CD8-positive, alpha-beta memory T cell (primary cell): ENCODE measurements at places on chromosomes 7 and 10. TPM values are rescaled to one million over a fixed set of nuclear protein-coding genes. Genes with fewer than 3 reads are reported as not detected.

HMX3 gene
- total RNA-seq, result not detected

TRIM50 gene
- total RNA-seq, result not detected

NPY gene
- total RNA-seq, result not detected

COL28A1 gene
- not detected for total RNA-seq

ASB10 gene
- not detected for total RNA-seq

PNLIP gene
- not detected for total RNA-seq

MYH16 gene
- total RNA-seq, result not detected

CTTNBP2 gene
- not detected for total RNA-seq

TRPV5 gene
- total RNA-seq, result not detected

EVX1 gene
- total RNA-seq, result not detected

LRRC4 gene
- total RNA-seq, result 0.51 TPM

RPEL1 gene
- not detected for total RNA-seq

DNA sequence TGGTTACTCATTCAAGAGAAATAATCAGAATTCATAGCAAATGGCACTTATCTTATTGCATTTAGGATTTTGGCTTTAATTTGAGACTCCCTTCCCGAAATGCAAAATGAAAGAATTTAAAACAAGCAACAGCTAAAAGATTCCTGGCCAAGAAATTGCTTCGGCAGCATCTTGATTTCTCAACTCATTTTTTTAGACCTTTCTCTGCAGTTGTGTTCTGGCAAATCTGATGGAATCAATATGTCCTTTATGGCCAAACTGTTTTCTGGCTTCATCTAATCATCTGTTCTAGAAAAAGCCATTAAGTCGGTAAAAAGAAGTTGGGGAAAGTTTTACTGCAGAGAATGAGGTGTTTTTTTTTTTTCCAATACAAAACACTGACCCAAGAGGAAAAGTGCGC lies 172.1 kb downstream of the SLC16A9 start:
- H3K36me3 ChIP-seq, result no peaks in the 10 kb centered on the region
- H3K27ac ChIP-seq, result no peak overlapping the region
- H3K4me1 ChIP-seq, result no peaks in the 10 kb centered on the region

DNA sequence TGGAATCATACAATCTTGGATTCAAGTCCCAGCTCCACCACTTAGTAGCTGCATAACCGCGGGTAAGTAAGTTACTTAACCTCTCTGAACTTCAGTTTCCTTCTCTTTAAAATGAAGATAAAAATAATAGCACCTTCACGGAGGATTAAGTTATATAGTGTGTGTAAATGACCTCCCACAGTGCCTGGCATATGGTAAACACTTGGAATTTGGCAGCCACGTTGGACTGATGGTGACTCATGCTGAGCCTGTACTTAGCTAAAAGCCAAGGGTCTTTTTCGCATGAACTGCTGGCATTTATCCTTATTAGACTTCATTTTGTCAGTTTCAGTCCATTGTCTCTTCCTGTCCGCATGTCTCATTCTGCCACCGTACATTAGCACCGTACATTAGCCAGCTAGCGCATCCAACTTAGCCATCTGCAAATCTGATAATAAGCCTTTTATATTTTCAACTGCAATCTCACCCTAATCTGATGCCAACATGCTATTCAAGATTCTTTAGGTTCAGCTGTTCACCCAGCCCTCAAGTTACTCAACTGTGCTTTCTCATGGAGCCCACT lies 11.2 kb downstream of the SLC13A4 start:
- H3K4me1 ChIP-seq, result no peaks in the 10 kb centered on the region
- no peaks in the 10 kb centered on the region for H3K27me3 ChIP-seq
- no peak overlapping the region for H3K27ac ChIP-seq
- H3K36me3 ChIP-seq, result no peaks in the 10 kb centered on the region

DNA sequence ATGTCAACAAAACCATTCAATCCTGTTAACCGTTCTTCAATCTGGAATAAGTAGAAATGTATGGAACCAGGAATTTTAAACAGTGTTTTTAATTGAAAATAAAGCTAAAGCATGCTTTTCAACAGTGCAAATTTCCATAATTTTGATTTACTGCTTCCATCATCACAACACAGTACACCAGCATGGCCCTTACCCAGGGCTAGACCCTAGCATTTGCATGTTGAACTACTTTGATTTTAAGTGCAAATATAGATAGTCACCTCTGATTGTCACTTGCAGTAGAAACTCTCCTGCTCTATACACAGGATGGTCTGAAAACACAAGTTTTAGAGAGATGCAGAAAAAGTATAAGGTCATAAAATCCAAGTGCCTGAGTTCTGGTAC lies 12.1 kb downstream of the SKIDA1 start:
- H3K36me3 ChIP-seq, result no peaks in the 10 kb centered on the region
- peaks cover 20% of the 10 kb centered on the region for H3K4me1 ChIP-seq
- H3K27me3 ChIP-seq, result peaks cover 62% of the 10 kb centered on the region
- no peak overlapping the region for H3K27ac ChIP-seq

DNA sequence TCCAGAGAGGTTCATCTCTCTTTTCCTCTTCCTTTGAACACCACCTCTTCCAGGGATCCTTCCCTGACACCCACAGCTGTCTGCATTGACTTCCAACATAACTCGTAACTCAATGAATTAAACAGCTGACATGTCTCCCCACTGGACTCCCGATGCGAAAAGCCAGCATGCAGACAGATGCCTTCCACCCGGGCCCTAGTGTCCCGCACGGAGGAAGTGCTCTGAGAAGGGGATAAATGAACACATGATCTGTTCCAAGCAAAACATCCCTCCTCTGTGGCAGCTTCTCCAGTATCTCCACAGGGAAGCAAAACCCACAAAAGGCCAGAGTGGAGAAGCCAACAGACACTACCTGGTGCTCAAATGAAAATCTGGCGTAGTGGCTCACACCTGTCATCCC lies 28.3 kb downstream of the OGDHL start:
- no peak overlapping the region for H3K4me3 ChIP-seq
- DNase-seq, result no peak
- no peaks in the 10 kb centered on the region for H3K27me3 ChIP-seq
- H3K36me3 ChIP-seq, result no peaks in the 10 kb centered on the region
- no peak overlapping the region for H3K27ac ChIP-seq
- H3K4me1 ChIP-seq, result no peaks in the 10 kb centered on the region

- H3K4me3 ChIP-seq, result no peak overlapping the region
- H3K36me3 ChIP-seq, result no peaks in the 10 kb centered on the region
- no peak overlapping the region for H3K27ac ChIP-seq
- no peaks in the 10 kb centered on the region for H3K27me3 ChIP-seq
- H3K4me1 ChIP-seq, result no peaks in the 10 kb centered on the region
- no peak for DNase-seq
Observed at GRCh38 chr10:67770537-67770936, 67.5 kb downstream of the DNAJC12 start.

DNA sequence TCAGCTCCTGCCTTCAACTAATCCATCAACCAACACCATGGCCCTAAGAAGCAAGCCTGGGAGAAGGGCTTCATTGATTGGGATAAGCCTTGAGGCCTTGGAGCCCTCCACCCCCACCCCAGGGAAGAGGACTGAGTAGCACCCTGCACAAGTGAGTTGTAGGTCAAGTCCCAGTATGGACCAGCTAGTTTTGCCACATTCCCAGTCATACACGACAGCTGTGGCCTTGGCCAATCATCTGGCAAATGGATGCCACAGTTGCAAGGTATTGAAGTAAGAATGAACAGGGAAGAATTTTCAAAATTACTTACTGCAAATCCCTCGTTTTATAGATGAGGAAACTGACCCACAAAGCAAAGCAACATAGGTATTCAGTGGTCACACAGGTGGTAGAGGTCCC lies 109.7 kb downstream of the STRA8 start:
- no peaks in the 10 kb centered on the region for H3K4me1 ChIP-seq
- no peaks in the 10 kb centered on the region for H3K27me3 ChIP-seq
- DNase-seq, result no peak
- no peak overlapping the region for H3K4me3 ChIP-seq
- H3K36me3 ChIP-seq, result no peaks in the 10 kb centered on the region

DNA sequence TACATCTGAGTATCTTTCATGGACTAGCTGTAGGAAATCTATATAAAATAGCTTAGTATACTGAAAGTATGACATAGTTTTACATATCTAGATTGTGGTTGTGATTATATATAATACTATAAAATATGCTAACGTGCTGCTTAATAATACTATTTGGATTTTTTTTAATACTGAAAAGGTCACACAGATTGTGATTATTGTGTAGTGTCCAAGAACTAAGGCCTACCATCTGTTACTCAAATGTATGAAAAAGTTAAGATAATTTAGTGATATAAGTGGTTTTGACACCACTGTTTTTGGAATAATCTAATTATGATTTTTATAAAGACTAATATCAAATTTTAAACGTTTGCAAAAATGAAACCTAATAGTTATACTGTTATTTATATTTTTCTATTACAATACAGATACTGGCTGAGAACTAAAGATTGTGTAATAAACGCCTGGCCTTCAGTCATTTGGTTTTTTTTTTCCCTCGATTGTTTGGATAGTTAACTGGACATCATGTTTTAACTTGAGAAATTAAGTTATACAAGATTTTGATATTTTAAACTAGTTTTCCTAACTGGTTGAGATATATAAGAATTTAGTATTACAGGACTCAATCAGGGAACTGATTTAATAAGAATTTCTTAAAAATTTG lies 12.6 kb downstream of the PTEN start:
- no peaks in the 10 kb centered on the region for H3K27me3 ChIP-seq
- no peaks in the 10 kb centered on the region for H3K36me3 ChIP-seq
- no peak overlapping the region for H3K4me3 ChIP-seq
- no peak overlapping the region for H3K27ac ChIP-seq
- H3K4me1 ChIP-seq, result peaks cover 42% of the 10 kb centered on the region

DNA sequence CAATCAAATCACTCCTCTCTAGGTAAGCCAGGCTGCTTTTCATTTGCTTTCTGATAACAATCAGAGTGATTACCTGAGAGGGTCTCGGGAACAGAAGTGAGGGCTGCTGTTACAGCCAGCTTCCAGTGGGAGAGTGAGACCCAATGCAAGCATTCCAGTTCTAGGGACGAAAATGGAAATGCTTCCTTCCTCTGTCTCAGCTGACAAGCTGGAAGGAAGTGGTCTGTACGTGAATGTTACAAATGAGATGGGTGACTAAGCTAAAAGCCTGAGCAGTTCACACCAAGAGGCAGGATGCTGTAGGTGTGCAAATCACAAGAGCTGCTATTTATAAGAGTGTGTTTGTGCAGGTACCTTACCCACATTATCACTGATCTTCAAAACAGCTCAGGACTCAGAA lies 772.4 kb downstream of the GRID1 start:
- H3K4me3 ChIP-seq, result no peak overlapping the region
- H3K4me1 ChIP-seq, result peaks cover 17% of the 10 kb centered on the region
- H3K27ac ChIP-seq, result no peak overlapping the region
- DNase-seq, result no peak

DNA sequence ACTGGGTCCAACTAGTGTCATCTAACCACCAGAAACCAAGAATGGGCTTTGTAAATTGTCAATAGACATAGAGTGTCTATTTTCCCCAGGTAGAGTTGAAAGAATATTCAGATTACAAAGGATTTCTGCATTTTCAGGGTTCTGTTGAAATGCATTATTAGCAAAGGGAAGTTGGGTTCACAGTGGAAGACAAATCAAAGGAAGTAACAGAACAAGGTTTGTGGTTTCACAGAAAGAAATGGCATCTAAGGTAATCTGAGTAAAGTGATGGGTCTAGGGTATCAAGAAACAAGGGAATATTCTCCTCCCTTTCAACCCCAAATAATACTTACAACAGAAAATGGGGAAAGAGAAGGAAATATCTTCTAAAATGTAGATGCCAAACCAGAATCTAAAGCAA lies 25.8 kb downstream of the CEP41 start:
- H3K27ac ChIP-seq, result no peak overlapping the region
- H3K27me3 ChIP-seq, result no peaks in the 10 kb centered on the region
- no peaks in the 10 kb centered on the region for H3K36me3 ChIP-seq
- H3K4me1 ChIP-seq, result peaks cover 61% of the 10 kb centered on the region
- no peak for DNase-seq

GRCh38 chr7:23183279-23184012 lies 1.6 kb downstream of the NUP42 start:
- H3K27me3 ChIP-seq, result no peaks in the 10 kb centered on the region
- H3K4me3 ChIP-seq, result no peak overlapping the region
- peaks cover 15% of the 10 kb centered on the region for H3K36me3 ChIP-seq
- peak overlapping the region; percentile 43 for H3K27ac ChIP-seq

DNA sequence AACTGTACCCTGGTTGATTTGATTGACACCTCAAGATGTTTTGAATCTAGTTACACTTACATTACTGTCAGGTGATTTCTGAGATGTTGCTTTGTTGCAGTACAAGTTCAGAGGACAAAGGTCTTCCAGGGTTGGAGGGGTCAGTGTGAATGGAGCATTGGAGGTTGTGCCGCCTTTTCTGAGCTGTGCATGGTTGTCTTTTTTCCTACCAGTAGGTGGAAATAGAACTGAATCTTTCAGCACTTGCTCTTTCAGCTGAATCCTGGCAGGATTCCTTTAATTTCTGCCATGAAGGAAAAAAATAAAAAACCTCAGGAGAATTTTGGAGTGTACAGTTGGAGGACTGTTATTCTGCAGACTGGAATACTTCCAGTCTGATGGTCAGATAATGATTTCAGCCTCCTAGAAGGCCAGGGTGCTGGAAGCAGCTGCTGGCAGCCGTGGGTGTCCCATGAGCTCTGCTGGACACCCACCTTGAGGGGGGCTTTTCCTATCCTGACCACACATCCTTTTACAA lies 82.7 kb downstream of the PLCE1 start:
- H3K4me1 ChIP-seq, result no peaks in the 10 kb centered on the region
- DNase-seq, result no peak
- no peaks in the 10 kb centered on the region for H3K36me3 ChIP-seq

- no peak overlapping the region for H3K27ac ChIP-seq
- DNase-seq, result no peak
- no peaks in the 10 kb centered on the region for H3K27me3 ChIP-seq
- no peaks in the 10 kb centered on the region for H3K4me1 ChIP-seq
Observed at GRCh38 chr10:31582365-31583052, 263.5 kb downstream of the ZEB1 start.

DNA sequence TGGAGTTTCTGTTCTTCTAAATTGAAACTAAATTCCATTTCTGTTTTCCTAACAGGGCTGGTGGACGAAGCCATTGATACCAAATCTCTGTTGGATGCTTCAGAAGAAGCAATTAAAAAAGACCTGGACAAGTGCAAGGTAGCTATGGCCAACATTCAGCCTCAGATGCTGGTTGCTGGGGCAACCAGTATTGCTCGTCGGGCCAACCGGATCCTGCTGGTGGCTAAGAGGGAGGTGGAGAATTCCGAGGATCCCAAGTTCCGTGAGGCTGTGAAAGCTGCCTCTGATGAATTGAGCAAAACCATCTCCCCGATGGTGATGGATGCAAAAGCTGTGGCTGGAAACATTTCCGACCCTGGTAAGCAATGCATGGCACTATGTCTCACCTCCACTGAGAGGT lies 45.6 kb downstream of the AP3M1 start:
- no peak overlapping the region for H3K27ac ChIP-seq
- H3K36me3 ChIP-seq, result peaks cover 39% of the 10 kb centered on the region
- no peak for DNase-seq
- no peaks in the 10 kb centered on the region for H3K4me1 ChIP-seq

- no peak overlapping the region for H3K4me3 ChIP-seq
- H3K4me1 ChIP-seq, result peaks cover 9% of the 10 kb centered on the region
- no peaks in the 10 kb centered on the region for H3K36me3 ChIP-seq
Observed at GRCh38 chr10:103546401-103546800, 52.9 kb downstream of the NEURL1 start.
